Right kidney (tissue), 9 donors: ENCODE measurements at places on chromosomes 2 and 18.

DNA sequence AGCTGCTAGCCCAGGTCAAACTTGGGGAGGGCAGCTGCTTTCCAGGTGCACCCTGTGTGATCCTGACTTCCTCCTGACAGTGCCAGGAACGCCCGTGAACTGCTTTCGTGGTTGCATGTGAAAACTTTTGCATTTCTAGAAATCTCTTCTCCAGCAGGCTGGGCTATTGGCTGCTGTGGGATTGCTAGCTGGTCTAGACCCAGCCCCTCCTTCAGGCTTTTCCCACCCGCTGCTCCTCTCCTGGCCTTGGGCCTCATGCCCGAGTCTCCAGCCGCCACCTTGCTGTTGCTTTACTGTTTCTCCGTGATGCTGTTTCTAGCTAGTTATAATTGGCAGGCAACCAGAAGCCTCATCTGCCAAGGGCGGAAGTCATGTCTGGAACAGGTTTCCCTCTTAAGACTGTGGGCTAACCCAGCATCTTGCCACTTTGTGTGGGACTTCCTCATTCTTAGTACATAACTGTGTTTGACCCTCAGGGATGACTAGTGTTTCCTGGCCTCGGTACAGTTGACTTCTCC lies 27.0 kb upstream of the MGAT4A start:
- DNase-seq, result no peak

GRCh38 chr18:34632321-34632720 lies 77.8 kb upstream of the DTNA start:
- no peak for DNase-seq

GRCh38 chr2:150169237-150169629 lies 318.2 kb downstream of the RND3 start:
- DNase-seq, result no peak

DNA sequence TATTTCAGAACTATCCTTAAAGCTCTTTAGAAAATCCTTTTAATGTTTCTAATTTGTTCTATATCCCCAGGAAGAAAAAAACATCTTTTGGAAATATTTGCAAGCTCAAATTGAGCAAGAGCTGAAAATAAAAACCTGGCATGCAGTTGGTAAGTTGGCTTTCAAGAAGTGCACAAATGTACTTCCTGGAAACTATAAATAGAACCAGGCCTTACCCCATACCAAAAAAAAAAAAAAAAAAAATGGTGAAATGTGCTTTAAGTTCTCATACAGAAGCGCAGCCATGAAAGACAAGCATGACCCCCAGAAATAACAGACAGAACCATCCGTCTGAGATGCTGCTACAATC lies 178.5 kb downstream of the HDAC4 start:
- DNase-seq, result no peak

GRCh38 chr18:62281684-62282083 lies 43.4 kb upstream of the TNFRSF11A start:
- DNase-seq, result no peak

- DNase-seq, result peak; percentile 35
These were observed 1.4 kb downstream of the PSME4 start for GRCh38 chr2:53969285-53969967.

DNA sequence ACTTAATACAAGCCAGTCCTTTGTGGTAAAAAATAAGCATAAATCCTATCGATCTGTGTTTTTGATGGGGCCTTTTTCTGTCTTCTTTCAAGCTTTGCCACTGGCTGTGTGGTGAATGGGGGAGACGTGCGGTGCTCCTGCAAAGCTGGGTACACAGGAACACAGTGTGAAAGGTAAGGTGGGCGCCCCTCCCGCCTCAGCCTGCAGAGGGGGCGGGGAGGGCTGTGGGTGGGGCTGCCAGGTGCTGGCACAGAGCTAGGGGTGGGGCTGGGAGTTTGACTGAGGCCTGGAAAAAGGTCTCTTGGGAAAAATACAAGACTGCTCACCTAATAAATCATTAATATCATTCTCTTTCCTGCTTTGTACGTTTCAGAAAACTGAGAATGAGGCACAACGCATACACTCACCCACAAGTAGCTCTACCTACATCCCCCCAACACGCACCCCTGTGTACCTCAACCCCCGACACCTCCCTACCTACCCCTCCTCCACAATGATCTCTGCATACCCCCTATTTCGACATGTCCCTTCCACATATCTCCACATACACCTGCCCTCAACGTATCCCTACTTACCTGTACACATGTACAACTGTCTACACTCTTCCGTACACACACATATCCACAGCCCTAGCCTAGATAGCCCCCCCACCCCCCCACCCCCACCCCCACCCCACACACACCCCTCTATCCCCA lies 129.7 kb upstream of the TTC39C start:
- no peak for DNase-seq

DNA sequence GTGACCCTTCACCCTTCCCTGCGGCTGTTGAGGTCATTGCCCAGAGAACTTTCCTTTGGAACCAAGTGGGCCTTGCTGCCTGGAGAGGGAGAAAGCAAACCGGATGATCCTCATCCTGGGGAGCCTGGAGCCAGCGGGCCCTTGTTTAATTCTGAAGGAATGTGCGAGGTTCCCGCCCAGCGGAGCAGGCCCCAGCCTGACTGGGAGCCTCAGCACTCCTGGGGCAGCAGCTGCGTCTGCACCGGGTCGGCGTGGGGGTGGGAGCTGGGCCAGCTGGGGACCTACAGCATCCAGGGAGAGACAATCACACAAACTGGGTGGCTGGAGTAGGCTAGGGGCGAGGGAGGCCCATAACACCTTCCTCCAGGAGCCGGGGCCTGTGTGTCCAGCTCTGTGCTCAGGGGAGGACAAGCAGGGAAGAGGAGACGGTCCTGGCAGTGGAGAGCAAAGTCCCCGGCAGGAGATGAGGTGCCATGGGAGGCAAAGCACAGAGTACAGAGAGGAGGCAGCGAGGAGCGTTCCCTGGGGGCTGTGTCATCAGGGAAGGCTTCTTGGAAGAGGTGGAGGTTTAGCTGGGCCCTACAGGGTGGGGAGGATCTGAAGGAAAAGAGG lies 61.9 kb upstream of the HAAO start:
- peak; percentile 54 for DNase-seq

DNA sequence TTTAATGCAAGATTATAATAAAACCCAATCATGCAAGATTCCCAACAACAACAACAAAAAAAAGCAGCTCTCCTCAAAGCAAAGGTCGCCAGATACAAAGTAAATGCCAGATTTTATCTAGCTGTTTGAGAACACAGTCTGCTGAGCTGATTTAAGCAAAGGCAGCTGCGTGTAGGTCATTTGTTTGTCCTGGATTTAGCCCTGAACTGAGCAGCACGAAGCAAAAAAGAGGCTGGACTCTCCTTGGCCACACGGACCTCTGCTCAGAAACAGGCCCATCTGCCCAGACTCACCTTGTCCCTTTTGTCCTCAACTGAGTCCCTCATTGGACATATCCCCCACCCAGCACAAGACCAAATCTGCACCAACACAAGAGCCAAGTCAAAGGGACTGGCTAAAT lies 91.5 kb downstream of the PID1 start:
- DNase-seq, result no peak

DNA sequence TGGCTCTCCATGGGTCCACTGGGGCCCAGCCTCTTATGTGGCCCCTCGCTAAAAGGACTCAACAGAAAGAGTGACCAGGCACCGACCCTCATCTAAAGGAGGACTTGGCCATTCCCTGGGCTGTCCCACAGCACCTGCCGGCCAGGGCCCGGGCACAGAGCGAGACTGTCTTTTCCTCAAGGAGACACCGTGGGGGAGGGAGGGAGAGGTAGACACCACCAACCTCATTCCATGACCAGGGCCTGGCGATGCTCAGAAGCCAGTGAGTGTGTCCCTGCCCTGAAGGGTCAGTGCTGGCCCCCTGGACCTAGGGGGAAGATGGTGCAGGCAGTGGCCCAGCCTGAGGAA lies 39.8 kb upstream of the ALPP start:
- DNase-seq, result no peak

- peak; percentile 15 for DNase-seq
These were observed 161.7 kb downstream of the PARD3B start for GRCh38 chr2:204706939-204707338.

DNA sequence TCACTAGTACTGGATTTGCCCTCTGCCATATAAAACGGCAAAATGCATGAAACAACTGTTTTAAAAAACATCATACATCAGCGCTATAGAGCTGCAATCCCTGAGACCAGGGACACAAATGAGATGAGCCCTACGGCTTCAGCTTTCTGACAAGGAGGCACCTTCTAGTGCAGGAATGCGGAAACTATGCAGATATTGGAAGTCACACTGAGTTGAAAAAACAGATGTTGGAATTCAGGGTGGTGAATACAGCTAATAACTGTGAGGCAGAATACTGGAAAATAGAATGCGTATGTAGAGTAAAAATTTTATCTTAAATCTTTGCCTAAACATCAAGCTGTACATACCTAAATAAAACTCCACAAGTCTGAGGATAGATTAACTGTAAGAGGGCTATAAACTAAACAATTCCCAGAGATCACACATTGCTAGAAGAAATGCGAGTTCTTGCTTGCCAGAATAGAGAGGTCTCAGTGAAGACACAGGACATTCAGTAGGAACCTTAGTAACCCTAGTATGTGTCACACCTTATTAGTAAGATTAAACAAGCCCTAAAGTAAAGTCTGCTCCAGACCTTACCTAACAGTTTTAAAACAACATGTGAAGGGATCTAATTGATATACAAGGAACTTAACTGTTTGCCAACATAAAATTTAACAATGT lies 541.4 kb upstream of the DDX18 start:
- DNase-seq, result peak; percentile 3

DNA sequence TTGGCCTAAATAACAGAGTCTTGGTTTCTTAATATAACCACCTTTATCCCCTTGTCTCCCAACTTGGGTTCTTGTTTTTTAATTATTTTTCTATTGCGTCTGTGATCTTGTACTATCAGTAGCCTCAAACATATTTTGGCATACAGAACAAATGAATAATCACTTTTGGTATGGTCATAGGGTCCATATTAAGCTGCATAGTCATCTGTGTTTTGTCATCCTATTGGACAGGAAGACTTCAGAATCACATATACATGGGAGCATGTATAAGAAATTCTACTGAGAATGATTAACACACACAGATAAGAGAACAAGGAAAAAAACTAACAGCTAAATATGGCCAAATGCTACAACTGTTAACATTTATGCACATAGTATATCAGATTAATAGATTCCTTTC lies 126.0 kb downstream of the MEP1B start:
- DNase-seq, result no peak

GRCh38 chr18:22847867-22848451 lies 85.2 kb upstream of the RBBP8 start:
- no peak for DNase-seq

DNA sequence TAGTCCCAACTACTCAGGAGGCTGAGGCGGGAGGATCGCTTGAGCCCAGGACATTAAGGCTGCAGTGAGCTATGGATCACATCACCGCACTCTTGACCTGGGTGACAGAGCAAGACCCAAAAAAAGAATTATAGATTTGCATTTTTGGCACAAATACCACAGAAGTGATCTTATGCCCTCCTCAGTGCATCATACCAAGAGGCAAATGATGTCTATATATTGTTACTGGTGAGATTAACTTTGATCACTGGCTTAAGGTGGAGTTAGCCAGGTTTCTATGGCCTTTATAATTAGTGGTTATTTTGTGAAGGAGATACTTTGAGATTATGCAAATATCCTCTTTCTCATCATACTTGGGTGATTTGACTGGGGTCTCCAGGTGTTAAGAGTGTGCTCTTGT lies 22.1 kb upstream of the CATIP start:
- no peak for DNase-seq

GRCh38 chr2:231297108-231297908 lies 98.2 kb upstream of the B3GNT7 start:
- DNase-seq, result peak; percentile 40

GRCh38 chr18:46298511-46298910 lies 194.3 kb downstream of the HAUS1 start:
- DNase-seq, result no peak

DNA sequence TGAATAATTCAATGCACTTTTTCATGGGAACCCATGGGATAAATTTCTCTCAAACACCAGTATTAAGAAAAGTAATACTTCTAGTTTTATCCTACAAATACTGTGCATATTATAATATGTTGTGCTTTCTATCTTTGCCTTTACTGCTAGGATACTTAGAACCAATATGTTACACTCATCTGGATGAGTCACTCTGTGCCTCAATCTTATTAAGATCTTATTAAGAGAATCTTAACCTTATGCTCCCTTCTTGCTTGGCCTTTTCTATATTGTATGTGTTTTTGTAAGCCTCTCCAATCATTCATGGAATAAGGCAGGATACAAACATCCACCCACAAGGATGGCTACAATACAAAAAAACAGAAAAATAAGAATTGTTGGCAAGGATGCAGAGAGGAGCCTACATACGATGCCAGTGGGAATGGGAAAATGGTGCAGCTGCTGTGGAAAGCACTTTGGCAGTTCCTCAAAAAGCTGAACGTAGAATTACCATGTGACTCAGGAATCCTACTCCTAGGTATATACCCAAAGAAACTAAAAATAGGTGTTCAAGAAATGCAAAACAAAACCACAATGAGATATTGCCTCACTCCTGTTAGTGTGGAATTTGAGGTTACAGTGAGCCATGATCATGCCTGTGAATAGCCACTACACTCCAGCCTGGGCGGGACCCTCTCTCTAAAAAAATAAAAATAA lies 10.7 kb upstream of the TWSG1 start:
- no peak for DNase-seq
